Stromal cell of bone marrow (primary cell): ENCODE measurements at places on chromosomes 1 and 21.

GRCh38 chr1:225368036-225368552 is 59.7 kb downstream of the LBR start:
- DNase-seq, result no peak

DNA sequence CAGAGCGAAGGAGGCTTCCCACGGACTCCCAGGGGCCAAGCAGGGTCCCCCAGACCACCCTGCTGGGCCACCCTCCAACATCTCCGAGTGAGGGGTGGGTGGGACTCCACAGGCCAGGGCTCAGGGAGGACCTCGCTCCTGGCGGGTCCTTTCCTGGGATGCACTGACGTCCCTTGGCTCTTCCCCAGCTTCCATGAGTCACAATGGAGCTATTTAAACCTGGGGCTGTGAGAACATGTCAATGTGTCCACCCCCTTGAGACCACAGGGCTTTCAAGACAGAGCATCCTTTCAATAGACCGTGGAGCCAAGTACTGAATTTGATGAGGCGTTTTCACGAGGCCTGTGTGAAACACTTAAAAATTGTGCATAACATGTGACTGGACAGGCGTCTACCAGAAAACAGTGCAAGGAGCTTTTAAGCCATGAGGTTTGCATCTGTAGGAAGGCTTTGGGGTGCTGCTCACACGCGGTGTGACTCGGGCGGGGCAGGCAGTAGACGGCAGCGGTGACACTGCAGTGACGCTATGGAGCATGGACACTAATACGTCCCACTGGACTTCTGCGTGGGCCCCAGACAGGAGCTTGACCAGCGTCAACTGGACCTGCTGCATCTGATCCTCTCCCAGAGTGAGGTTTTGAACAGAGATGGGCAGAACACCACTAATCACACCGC is 24.1 kb upstream of the NPHP4 start:
- DNase-seq, result no peak

DNA sequence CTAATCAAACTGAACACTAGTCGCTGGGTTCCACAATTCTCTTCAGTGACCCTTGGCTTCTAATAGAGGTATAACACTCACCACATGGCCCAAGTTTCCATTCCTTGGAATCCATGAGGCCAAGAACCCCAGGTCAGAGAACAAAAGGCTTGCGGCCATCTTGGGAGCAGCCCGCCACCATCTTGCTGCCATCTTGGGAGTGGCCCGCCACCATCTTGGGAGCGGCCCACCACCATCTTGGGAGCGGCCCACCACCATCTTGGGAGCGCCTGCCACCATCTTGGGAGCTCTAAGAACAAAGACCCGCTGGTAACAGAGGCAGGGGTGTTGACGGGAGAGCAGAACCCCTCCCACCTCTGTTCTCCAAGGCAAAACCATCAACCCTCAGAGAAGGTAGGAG is 493.4 kb downstream of the MATN1 start:
- DNase-seq, result no peak

- DNase-seq, result no peak
Measured at GRCh38 chr1:235156265-235156664, 4.8 kb downstream of the RBM34 start.

DNA sequence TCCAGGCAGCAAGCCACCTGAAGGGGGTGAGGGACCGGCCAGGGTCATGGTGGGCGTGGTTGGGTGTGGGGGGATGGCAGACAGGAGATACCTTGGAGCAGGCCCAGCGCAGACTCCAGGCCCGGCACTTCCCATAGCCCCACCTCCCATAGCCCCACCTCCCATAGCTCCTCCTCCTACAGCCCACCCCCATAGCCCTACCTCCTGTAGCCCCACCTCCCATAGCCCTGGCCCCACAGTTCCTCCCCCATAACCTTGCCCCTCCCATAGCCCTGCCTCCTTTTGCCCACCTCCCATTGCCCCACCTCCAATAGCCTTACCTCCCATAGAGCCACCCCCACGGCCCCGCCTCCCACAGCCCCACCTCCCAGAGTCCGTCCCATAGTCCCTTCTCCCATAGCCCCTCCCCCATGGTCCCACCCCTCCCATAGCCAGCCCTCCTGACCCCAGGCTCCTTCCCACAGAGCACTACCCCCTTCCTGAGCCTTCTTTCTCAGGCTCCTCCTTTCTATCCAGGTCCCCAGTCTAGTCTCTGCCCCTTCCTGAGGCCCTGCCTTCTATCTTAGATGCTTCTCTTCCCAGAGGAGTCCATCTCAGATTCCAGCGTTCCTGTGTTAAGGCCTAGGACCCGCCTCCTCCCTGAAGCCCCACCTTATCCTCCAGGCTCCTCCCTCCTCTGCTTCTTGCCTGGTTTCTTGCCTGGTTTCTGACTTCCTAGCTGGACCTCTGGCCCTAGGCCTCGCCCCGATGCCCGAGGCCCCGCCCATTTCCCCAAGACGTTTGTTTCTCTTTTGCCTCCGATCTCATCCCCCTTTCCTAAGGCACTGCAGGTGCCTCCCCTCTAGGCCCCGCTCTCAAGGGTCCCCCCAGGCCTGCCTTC is 46.8 kb downstream of the PTPRU start:
- DNase-seq, result no peak

DNA sequence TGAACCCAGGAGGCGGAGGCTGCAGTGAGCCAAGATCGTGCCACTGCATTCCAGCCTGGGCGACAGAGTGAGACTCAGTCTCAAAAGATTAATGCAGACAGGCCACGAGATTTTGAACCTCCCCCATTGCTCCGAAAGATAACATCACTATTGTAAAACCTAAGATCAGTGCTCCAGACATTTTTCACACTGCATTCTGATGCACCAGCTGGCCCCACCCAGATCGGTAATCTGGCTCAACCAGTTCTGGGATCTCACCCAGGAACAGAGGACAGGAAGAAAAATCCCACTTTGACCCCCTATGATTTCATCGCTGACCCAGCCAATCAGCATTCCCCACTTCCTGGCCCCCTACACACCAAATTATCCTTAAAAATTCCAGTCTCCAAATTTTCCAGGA is 10.7 kb upstream of the CSRP1 start:
- no peak for DNase-seq

DNA sequence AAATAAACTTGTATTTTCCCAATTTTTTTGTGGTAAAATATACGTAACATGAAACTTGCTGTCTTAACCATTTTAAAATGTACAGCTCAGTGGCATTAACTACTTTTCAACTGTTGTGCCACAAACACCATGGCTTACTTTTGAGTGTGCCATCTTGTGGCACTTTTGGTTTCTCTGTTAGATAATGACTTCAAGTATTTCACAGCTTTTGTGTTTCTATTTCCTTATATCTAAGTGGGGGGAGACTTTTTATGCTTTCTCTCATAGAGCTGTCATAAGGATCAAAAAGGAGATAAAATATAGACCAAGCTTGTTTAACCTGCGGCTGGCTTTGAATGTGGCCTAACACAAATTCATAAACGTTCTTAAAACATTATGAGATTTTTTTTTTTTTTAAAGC is 44.3 kb downstream of the CDC14A start:
- DNase-seq, result no peak

DNA sequence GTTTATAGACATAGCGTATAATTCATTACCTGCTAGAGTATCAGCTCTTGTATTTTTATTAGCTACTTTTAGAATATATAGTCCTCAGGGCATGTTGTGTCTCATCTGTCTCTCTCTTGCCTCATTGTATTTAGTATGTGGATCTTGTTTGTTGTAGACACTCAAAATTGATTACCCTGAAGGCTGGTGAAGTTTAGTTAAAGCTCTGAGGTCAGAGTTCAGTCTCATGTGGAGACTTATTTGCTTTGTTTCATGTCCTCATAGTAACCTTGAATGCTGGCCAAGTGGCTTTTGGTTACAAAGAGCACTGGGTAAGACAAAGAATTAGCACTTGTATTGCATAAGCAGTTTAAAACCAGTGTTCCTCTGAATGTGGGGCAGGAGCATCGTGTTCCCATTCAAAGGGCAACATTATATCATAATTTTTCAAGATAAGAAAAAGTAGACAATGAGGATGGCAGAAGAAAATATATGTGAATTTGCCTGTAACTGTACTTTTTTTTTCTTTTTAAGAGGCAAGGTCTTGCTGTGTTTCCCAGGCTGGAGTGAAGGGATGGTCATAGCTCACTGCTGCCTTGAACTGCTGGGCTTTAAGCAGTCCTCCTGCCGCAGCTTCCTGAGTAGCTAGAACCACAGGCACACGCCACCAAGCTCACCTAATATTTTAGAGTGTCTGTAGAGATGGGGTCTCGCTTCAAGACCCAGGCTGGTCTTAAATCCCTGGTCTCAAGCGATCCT is 17.4 kb downstream of the CNST start:
- DNase-seq, result peak; percentile 52

- no peak for DNase-seq
Measured at GRCh38 chr1:32680642-32681041, 21.9 kb downstream of the SYNC start.

GRCh38 chr1:41568204-41568603 is 83.7 kb upstream of the EDN2 start:
- no peak for DNase-seq

- DNase-seq, result no peak
Measured at GRCh38 chr1:41015897-41016470, 5.5 kb downstream of the SLFNL1 start.

DNA sequence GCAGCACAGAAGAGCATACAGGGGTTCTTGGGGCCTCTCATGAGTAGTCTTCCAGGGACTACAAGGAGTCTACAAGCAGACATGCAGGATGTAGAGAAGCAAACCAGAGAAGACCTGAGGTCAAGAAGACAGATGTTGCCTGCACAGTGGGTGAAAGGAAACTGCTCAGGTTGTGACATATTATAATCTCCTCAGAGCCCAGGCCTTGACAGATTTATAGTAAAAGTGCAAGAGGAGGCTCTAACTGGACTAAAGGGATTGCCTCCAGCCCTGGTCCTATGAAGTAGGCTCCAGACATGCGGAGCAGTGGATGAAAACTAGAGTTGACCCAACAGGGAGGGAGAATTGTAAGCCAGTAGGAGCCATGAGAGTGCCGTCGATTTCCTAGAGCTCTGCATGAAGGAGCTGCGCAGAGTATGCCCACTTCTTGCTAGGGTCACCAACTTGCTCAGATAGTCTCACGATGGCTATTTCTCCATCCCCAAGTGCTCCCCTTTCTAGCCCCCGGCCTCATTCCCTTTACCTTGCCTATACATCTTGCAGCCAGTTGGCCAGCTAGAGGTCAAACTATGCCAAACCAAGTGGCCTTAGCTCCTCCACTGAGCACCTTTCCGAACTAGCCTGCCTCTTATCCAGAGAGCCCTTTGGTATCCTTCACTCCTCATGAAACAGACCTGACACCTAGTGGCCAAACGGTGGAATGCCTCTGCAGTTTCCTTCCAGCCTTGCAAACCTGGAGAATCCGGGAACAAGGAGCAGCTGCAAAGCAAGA is 36.2 kb upstream of the IPO9 start:
- peak; percentile 75 for DNase-seq

DNA sequence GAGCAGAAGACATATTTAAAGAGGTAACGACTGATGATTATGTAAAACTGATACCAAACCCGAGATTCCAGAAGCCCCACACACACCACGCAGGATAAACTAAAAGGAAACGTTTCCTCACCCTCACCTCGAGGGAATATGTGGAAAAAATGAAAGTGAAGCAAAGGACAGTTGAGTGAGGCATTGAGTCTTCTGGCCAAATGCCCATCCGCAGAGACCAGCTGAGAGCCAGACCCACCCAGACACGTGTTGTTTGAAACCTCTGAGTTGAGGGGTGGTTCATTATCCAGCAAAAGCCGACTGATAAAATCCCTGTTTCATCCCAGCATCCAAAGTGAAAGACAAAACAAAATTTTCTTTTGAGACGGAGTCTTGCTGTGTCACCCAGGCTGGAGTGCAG is 29.6 kb upstream of the PCBP3 start:
- DNase-seq, result no peak

- DNase-seq, result no peak
Measured at GRCh38 chr1:78834201-78834741, 172.3 kb downstream of the ADGRL4 start.

DNA sequence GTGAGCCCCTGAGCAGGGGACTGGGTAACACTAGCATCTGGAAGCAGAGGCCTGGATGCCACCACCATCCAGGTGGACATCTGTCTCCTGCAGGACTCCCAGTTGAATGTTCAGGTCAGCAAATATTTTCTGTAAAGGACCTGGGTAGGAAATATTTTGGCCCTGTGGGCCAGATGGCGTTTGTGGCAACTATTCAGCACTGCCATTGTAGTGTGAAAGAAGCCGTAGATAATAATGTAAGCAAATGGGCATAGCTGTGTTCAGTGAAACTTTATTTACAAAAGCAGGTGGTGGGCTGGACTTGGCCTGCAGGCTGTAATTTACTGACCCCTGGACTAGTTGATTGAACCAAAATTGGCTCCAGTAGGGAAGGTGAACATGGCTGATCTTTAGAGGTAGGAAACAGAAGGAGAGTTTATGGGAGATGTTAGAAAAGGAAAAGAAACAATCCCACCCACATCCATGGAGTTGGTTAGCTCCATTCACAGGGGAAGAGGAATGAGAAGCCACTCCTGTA is 20.0 kb upstream of the CD101 start:
- DNase-seq, result no peak

DNA sequence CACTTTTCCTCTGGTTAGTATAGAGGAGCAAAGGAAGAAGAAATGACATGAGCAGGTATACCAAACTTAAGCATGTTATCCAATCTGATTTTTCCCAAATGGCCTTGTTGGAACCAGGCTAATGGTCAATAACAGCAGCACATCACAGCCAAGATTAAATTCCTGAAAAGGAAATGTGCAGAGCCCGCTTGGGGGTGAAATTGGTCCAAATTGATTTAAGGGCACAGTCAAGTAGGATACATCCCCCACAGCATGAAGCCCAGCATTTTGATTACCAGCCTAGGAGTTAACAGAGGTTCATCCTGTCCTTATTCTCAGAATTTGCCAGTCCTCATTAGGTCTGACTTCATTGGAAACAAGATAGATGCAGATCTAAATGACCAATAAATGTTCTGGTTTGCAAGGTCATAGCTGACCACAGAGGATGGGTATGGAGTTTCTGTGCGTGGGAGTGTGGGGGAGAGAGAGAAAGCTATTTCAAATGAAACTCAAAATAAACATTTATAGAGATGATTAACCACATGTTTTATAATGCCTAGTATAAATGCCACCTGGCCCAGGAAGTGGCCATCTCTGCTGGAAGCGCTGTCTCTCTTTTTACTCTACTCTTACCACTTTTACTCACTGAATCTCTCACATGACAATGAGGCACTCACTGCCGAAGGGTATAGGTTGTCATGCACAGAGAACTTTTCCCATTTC is 38.7 kb downstream of the RGS5 start:
- no peak for DNase-seq

DNA sequence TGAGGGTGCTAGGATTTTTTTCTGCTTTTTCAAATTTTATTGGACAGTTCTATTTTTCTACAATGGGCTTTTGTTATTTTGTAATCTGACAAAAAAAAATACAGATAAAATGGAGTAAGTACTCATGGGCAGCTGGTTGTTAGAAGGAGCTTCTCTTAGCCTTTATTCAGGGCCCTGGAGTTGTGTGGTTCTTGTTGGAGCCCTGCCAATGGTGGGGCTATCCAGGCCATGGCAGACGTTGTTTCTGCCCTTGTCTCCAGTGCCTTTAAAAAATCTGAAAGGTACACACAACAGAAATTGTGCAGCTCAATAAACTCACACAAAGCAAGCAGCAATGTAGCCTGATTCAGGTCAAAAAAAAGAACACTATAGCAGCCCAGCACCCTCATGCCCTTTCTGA is 153.5 kb upstream of the GALNT2 start:
- DNase-seq, result no peak

- DNase-seq, result no peak
Measured at GRCh38 chr1:116569776-116570357, 959 bp downstream of the CD58 start.

- DNase-seq, result no peak
Measured at GRCh38 chr1:100249155-100249536, 488 bp downstream of the DBT start.
